Endothelial cell of umbilical vein (primary cell): ENCODE measurements at places on chromosomes 3 and 15. TPM values are rescaled to one million over a fixed set of nuclear protein-coding genes. Genes with fewer than 3 reads are reported as not detected.
A peak's percentile ranks its signal among the peaks of the same experiment; 100 is the strongest.

ANKUB1 gene
- not detected in 2 replicates for total RNA-seq

SLC22A13 gene
- total RNA-seq, result 0.44 and 0.53 TPM in 2 replicates

DNA sequence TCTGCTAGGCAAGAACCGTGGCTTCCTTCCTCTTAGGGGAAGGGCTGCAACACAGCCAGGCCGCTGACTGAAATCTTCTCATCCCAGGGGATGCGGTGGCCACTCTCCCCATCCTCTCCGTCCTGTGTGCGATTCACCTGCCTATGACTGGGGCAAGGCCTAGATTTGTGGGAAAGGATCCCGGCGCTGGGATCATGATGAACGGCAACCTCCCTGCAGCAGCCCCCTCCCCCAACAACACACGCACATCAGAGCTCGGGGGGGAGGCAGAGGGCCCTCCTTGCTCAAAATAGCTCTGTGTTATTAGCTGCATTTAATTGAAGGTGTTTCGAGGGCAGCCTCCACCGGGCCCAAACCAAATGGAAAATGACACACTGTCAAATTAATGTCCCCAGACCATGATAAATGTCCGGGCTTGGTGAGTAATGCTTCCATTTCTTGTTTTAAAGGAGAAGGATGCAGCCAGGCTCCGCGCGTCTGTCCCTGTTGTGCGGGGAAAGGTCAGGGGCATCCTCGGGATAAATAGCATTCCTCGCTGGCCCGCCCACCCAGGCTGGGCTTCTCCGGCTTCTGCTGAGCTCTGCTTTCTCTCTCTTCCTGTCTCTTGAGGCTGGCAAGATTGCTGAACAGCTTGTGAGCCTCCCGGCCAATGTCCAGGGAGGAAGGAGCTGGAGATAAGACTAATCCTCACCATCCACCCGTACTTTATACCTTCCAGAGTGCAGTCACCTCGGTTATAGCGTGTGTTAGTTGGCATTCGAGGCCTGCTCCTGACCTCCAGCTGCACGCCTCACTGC, 56.4 kb upstream of the TLE3 start:
- peak; percentile 47 for DNase-seq

GRCh38 chr3:157417247-157417646, 19.4 kb upstream of the PTX3 start:
- DNase-seq, result peak; percentile 50

DNA sequence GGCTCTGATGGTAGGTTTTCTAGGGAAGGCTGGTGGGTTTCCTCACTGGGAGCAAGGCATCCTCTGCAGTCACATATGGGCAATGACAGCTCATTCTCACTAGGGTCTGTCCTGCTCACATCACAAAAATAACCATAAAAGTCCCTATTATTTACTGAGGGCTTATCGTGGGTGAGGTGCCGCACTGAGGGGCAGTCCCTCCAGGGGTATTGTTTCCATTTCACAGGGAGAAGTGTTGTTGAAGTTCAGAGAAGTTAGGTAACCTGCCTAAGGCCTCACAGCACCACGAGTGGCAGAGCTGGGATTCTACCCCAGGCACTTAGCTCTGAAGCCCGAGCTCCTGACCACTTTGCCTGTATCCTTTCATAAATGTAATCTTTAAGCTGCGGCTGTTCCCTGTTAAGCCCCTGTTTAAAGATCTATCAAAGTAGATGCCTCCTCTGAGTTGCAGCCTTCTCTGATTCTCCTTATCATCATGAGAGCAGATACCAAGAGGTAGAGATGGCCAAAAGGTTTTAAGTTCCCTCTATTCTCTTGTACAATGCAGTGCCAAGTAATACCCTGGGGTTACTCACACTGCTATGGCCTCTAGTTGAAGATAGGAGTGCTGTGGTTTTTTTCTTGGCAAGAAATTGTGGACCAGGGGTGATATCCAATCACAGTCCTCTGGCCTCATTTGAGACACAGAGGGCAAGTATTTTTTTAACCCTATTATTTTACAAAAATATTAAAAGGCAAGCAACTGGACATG, 107.0 kb downstream of the RPLP1 start:
- no peak for DNase-seq

- DNase-seq, result peak; percentile 76
These were observed 125.9 kb downstream of the MYRIP start for GRCh38 chr3:39935261-39935660.

- no peak for DNase-seq
These were observed 280.1 kb downstream of the NEK10 start for GRCh38 chr3:27089068-27089467.

GRCh38 chr3:2771741-2772140, 338.4 kb downstream of the IL5RA start:
- no peak for DNase-seq
